Stimulated activated CD4-positive, alpha-beta T cell treated with anti-CD3 and anti-CD28 coated beads, Interleukin-1b, Interleukin-23, amount 100 ng/mL, for 1 hour (primary cell): ENCODE measurements at places on chromosomes 7 and 10.

GRCh38 chr7:73770002-73770859 is at the start of gene CLDN3:
CLDN3 (minus strand) TSS chr7:73770270; CDS start chr7:73770049, 221 bp downstream.
- no peak for DNase-seq

DNA sequence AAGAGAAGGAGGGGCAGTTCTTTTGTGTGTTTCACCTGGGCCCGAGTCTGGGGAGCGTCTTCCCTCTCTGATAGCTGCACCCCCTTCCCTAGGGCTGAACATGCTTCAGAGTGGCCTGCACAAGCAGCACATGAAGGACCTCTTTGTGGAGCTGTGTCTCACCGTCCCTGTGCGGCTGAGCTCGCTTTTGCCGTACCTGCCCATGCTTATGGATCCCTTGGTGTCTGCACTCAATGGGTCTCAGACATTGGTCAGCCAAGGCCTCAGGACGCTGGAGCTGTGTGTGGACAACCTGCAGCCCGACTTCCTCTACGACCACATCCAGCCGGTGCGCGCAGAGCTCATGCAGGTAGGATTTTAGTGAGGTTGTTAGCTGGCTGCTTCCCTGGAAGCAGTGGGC is 39.0 kb downstream of the TRRAP start:
- DNase-seq = no peak

- DNase-seq = no peak
Observed at GRCh38 chr7:12120632-12121031, 90.5 kb upstream of the TMEM106B start.

- DNase-seq = no peak
Observed at GRCh38 chr7:19621740-19622139, 87.1 kb downstream of the POLR1F start.

DNA sequence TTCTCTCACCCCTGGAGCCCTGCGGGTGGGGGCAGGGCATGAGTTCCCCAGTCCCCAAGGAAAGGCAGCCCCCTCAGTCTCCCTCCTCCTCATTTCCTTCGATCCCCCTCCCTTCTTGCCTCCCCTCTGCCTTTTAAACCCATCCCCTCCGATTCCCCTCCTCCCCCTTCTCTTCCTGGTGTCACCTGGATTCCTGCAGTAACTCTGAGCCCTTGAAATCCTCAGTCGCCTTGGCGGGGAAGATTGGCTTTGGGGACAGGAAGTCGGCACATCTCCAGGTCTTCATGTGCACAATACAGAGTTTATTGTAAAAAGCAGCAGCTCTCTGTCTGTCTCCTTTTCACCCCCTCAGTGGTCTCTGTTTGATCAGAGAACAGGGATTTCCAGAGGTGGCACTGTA is 1.3 kb upstream of the MUC12 start:
- no peak for DNase-seq

DNA sequence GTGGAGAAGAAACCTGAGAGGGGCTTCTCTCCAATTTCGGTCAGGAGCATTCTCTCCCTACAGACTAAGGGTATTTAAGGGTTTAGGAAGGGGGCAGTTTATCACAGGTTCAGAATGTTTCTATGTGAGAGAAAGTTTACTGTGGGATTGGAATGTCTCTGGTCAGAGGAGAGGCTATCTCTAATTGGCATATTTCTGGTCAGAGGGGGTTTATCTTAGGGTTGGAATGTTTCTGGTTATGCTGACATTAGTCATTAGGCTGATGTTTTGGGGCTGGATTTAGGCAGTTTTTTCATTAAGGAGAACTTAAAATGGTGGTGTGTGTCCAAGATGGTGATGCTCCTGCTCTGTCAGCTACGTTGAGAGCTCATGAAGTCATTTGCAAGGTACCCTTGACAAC is 758.0 kb downstream of the TYW1 start:
- no peak for DNase-seq

GRCh38 chr10:3067118-3067858 is at the start of gene PFKP:
PFKP (plus strand) TSS chr10:3067548; CDS start chr10:3067596, 48 bp downstream.
- DNase-seq = peak; percentile 15

DNA sequence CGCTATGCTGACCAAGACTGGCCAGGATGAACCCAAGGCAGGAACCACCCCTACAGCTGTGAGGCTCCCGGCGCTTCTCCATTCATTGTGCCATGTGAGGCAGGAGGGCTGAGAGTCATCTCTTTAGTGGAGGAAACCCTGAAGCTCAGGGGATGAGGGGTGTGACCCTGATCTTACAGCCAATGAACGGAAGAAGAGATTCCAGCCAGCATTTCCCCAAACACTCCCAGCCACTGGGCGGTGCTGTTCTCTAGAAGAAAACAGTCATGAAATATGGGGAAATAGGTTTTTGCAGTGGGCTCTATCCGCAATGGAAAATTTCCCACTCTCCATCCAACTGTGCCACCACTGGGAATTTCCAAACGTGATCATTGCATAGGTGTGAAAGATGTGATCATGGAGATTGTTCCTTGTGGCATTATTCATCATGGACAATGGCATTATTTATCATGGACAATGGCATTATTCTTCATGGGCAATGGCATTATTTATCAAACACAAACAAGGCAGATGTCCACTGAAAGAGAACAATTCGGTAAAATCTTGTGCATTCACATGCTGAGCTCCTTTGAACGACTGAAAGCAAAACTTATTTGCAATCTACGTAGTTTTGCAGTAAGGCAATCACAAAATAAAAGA is 14.0 kb upstream of the SLC18A2 start:
- DNase-seq = no peak

GRCh38 chr7:36746347-36746746 is 22.1 kb upstream of the AOAH start:
- no peak for DNase-seq

- DNase-seq = no peak
Observed at GRCh38 chr10:55734112-55734511, 626.9 kb downstream of the ZWINT start.

DNA sequence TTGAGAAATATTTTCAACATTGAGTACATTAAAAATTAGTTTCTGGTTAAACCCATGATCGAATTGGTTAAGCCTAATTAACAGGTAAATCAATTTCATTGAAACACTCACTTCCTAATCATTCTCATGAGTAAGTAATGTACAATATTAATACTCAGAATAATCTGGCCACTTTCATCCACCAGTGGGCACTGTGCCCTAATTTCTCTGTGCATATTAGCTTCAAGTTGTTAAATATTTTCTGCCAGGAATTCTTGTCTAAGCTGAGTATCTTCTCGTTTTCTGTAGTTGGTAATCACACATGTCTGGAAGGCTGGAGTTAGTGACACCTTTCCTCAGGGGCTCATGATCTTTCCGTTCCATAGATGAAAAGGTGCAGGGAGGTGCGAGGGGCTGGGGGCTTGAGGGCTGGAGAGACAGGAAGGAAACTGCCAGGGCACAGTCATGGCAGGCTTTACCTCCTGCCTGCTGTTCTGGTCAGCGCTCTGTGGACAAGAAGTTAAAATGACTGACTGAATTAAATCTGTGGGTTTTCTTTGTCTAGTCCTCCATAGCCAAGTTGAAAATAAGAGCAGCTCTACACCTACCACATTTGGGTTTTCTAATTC is 71.9 kb downstream of the WIPF3 start:
- no peak for DNase-seq

DNA sequence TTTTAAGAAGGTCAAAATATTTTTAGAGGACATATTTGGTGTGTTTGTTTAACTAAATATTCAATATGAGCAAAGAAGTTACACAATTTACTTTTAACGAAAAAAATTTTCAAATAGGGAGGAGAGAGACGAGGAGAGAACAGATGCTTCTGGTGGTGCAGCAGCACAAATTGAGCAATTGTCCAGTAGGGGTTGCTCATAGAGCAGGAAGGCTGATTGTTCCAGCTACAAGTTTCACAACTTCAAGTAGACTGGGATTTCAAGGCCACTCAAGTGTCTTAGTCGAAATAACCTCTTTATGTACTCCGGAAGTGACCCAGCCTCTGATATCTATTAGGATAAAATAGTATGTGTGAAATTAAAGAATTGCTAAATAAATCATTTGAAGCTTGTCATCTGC is 197.9 kb downstream of the HDAC9 start:
- no peak for DNase-seq

DNA sequence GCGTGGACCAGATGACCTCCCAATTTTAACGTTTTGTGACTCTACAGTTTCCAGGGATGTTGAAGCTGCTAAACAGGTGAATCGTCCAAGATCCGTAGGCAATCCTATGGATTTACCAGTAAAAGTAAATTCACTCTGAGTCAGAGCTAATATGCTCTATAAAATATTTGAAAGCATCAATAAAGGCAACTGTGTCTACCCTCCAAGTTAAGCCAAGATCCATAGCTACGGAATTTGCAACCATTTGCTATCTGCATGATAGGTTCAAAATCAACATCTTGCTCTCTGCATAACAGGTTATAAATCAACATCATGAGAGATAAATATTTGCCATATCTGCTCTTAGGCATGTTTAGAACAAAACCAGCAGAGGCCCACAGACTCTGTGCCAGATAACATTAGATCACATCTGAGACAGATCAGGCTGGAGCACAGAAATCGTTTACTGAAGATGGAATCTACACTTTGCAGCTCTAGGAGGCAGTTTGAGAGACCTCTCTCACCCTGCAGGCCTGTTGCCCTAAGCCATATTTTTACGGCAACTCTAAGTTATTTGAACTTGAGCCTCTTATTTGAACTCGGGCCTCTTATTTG is 80.7 kb upstream of the PDCD4 start:
- DNase-seq = no peak

DNA sequence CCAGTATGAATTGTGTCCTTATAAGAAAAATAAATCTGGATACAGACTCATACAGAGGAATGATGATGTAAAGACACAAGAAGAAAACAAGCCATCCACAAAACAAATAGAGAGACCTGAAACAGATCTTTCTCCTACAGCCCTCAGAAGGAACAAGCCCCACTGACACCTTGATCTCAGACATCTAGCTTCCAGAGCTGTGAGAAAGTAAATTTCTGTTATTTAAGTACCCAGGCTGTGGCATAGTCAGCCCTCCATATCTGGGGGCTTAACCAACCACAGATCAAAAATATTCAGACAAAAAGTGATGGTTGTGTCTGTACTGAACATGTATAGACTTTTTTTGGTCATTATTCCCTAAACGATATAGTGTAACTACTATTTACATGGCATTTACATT is 23.9 kb upstream of the ANKRD1 start:
- no peak for DNase-seq

GRCh38 chr7:22060863-22061262 is 115.2 kb upstream of the CDCA7L start:
- no peak for DNase-seq

DNA sequence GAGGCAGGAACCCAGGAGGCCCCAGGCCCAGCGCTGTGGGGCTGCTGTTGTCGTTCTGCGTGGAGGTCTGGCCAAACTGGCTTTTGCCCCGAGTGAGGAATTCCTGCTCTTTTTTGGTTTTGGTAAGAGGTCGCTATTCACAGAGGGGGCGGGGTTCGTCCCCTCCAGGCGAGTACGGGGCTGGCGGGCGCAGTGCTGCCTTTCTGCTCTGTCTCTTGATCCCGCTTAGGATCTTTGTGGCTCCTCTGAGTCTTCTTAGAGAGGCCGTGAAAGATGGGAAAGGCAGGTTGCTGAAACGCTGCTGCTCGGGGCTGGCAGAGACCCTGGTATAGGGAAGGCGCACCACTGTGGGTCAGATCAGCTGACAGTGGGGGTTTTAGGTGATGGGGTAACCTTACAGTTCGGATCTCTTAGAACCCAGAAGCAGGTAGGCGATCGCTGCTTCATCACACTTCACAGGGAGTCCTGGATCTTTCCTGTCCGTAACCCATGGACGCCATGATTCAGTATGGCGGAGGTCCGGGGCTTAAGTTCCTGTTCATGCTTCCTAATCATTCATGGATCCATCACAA is 136.7 kb downstream of the KIF20B start:
- DNase-seq = no peak
